Activated T-cell treated with anti-CD3 and anti-CD28 coated beads for 48 hours (primary cell): ENCODE measurements at places on chromosomes 2 and 18.

DNA sequence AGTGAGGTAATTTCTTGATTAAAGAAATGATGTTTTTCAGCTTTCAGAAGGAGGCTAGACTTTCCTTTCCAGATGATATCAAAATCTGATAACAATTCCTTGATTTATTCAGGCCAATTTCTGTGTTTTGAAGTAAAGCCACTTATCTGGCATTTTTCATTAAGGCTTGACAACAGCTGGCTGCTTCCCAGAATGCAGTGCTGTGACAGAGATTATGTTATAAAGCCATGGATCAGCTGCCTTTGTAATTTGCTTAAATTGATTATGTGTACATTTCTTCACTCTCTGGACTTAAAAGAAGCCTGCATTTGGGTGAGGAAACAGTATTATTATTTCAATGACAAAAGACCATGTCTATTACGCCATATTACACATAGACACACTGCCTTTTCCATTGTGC is 136.0 kb downstream of the PLCL1 start:
- no peak for DNase-seq

DNA sequence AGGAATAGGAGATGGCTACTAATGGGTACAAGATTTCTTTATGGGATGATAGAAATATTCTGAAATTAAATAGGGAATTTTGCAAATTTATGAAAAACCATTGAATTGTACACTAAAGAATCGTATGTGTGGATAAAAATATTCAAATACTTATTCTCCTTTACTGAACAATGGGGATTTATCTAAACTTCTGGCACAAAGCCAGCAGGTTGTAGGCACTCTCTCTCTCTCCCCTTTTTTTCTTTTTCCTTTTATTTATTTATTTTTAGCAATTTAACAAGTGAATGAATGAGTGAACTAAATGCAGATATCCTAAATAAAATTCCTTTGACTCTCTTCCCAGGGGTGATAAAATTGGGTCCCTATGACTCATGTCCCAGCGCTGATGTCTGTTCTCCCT is 21.9 kb upstream of the SCYGR2 start:
- DNase-seq, result no peak

- DNase-seq, result no peak
Observed at GRCh38 chr2:175931805-175932204, 70.3 kb downstream of the LNPK start.

- DNase-seq, result no peak
Observed at GRCh38 chr2:66890166-66890742, 455.3 kb downstream of the MEIS1 start.

GRCh38 chr2:181916726-181917718 is 25.5 kb downstream of the ITPRID2 start:
- no peak for DNase-seq

DNA sequence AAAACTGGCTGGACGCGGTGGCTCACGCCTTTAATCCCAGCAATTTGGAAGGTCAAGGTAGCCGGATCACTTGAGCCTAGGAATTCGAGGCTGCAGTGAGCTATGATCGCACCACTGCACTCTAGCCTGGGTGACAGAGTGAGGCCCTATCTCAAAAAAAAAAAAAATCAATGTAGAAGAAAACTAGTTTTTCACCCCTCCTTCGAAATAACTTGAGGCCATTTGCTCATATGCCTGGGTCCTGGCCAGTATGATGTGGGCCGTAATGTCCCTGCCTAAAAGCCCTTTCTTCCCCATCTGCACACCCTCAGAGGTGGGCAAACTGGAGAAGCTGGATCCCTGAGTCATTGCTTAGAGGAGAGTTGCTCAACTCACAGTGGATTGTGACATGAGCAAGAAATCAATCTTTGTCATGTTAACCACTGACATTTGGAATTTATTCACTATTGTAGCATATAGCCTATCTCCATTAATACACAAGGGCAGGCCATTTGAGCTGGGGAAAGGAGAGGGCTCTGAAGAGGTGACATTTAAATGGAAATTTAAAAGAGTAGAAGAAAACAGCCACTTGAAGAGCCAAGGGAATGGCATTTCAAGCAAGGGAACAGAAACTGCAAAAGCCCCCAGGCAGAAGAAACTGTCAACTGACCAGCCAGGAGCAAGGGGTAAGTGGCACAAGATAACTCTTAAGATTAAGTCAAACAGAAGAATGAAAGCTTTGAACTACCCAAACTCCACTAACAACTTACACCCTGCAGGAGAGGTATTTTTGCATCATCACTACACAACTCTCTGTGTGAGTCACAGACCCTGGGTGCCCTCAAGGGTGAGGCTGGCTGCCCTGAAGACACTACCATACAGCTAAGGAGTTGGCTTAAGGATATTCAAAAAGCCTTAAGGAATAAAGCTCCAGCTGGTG is 7.6 kb upstream of the METTL21A start:
- peak; percentile 8 for DNase-seq

- no peak for DNase-seq
Observed at GRCh38 chr2:219641390-219642068, 14.1 kb downstream of the SLC4A3 start.

DNA sequence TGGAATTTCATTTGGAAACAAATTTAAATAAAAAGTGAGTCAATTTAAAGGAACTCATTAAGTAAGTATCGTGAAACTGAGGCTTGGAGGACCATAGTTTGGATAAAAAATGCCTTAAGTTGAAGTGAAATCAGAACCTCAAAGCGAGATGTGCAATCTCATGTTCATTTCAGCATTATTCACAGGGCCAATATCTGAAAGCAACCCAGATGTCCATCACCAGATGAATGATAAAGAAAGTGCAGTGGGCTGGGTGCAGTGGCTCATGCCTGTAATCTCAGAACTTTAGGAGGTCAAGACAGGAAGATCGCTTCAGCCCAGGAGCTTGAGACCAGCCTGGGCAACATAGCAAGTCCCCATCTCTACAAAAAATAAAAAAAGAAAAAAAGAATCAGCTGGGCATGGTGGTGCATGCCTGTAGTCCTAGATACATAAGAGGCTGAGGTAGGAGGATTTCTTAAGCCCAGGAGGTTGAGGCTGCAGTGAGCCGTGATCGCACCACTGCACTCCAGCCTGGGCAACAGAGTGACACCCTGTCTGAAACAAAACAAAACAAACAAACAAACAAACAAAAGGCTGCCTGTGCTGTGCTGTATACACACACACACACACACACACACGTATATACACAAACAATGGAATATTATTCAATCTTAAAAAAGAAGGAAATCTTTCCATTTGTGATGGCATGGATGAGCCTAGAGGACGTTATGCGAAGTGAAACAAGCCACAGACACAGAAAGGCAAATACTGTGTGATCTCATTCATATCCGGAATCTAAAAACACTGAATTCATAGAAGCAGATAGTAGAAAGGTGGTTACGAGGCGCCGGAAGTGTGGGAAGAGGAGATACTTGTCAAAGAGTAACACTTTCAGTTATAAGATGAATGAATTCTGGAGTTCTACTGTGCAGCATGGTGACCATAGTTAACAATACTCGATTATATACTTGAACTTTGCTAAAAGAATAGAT is 14.5 kb downstream of the SH3RF3 start:
- peak; percentile 53 for DNase-seq

DNA sequence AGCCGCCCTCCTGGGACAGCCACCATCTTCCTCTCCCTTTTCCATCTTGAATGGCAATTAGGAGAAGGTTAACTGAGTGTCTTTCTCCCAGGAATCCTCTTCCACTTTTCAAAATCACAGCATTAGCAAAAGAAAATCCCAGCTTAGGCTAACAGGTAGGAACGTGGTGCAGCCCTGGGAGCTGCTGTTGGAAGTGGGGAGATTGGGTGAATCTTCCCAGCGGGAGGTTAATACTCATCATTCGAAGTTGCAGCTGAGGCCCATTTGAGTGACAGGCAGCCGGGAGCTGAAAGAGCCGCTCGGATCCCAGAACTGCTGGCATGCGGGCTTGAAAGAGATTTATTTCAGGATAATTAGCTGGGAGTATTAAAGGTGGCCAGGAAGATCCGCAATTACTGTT is 306.0 kb downstream of the BCL11A start:
- DNase-seq, result no peak

GRCh38 chr2:189541591-189541990 is 39.0 kb downstream of the SLC40A1 start:
- DNase-seq, result no peak

DNA sequence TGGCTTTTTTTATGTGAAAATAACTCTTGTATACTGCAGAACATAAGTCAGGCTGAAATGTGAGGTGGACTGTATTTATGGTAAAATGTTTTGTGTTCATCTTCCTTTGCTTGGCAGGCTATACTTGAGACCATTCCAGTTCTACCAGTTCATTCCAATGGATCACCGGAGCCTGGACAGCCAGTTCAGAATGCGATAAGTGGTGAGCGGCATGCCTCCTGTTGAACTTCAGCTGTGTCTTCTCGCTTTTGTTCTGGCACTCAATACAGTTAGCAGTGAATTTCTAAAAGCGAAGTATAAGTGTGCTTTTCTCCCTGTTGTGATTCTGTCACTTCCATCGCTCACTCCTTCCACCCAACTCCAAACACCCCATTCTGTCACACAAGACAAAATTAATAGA is 138.5 kb downstream of the ARHGAP28 start:
- no peak for DNase-seq

DNA sequence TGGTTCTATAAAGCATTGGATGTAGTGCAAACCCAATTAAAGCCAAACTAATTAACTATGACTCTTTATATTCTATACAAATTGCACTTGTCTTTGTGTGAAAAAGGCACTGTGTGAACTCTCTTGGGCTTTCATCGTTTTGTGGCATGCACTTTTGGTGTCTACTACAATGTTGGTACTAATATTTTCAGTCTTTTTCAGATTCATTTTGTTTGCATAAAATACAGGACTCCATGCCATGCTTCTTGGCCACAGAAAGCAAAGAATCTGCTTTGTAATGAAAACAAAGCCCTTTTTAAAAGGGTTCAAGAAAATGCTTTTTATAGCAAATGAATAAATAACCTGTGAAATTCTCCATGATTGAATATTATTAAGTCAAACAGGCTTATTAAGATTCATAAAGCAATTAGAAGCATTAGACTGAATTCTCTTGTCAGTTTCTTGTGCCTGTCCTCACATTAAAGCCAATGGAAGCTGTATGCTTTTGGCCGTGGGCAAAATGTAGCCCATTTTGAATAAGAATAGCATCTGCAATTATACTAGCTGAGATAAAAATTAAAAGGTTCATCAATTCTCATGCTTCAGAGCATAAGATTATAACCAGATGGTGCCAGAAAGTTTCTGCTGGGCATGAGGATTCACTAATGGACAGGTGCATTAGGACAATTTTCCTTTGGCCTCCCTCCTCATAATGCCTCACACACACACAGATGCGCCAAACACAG is 1665.2 kb downstream of the SUCLG1 start:
- no peak for DNase-seq

DNA sequence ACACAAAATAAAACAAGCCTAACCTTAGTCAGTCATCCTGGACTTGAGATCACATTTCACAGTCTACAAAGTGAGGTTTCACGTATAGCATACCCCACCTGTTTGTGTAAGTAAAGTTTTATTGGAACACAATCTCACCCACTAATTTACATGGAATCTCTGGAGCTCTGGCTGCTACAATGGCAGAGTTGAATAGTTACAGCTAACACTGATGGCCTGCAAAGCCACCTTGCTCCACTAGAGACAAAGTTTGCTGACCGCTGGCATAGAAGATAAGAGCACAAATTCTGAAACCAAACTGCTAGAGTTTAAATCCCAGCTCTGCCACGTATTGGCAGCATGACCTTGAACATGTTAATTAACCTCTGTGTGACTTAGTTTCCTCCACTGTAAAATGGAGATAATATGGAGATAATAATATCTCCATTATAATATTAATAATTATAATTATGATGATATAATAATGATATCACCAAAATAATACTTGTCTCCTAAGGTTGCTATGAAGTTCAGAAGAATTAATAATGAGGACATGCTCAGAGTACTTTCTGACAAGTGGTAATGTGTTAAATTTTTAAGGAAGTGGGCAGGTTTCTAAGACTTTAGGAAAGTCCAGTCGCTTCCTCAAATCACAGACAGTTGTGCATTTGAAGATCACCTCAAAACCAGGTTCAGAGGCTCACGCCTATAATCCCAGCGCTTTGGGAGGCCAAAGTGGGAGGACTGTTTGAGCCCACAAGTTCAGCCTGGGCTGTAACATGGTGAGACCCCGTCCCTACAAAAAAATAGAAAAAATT is 204.6 kb downstream of the SH3RF3 start:
- DNase-seq, result no peak
